ENCODE measurements at places on chromosomes 3 and 15. TPM values are rescaled to one million over a fixed set of nuclear protein-coding genes. Genes with fewer than 3 reads are reported as not detected.

GRCh38 chr3:113695431-113695785, 1.0 kb downstream of the USF3 start:
- DNase-seq = no peak

- DNase-seq = peak; percentile 31
These were observed 3.0 kb upstream of the SPG11 start for GRCh38 chr15:44666210-44667038.

DNA sequence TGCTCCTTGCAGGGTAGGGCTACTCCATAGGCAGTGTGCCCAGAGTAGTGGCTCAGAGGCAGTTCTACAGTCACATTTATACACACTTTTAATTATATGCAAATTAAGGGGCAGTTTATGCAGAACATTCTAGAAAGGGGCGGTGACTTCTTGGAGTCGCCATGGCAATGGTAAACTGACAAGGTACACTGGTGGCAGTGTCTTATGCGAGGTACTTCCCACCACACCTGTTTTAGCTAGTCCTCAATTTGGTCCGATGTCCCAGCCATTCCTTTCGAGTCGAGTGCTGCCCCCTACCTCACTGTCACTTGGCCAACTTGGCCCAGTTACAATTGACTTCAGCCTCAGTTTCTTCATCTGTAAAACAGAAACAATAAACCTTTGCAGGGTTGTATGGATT, 3.8 kb upstream of the IRAK2 start:
- no peak for DNase-seq

GRCh38 chr3:179189759-179190158, 41.6 kb downstream of the PIK3CA start:
- DNase-seq = no peak

DNA sequence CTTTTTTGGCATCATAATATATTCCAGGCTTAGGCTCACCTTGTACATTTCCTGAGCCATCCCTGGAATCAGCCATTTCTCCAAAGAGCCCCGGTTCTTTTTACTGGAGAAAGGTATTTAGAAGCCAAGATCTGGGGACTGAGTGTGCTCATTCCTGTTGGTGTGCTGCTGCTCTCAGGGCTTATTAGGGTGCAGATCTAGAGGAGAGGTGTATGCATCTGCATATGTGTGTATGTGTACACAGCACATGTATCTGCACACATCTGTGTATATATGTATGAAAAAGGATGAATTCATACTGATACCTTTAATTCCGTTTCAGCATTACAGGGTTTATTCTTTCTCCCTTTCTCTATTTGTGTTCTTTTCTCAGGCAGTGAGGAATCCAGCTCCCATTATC, 162.1 kb upstream of the BHLHE40 start:
- DNase-seq = no peak

GRCh38 chr3:550471-550870, 353.9 kb downstream of the CHL1 start:
- DNase-seq = no peak

The UCN2 gene
- not detected for total RNA-seq

The PLOD2 gene
- total RNA-seq = 0.17 TPM

The GFM1 gene
- 44.9 TPM for total RNA-seq
